Cerebellum (tissue), 4 donors: ENCODE measurements at places on chromosomes 1 and 21. TPM values are rescaled to one million over a fixed set of nuclear protein-coding genes. Genes with fewer than 3 reads are reported as not detected.

GRCh38 chr1:186894415-186894814, 65.7 kb downstream of the PLA2G4A start:
- no peak for DNase-seq

NPR1 gene
- 0.91 TPM for total RNA-seq

ACBD3 gene
- 32.2 TPM for total RNA-seq

GRCh38 chr1:40247655-40248054, at the start of gene TMCO2:
Gene TMCO2, plus strand, starts transcription at chr1:40247937. Its CDS starts 57 bp downstream, at chr1:40247994.
- no peak for DNase-seq

GRCh38 chr21:35796844-35797243, 263.5 kb downstream of the SETD4 start:
- no peak for DNase-seq

DNA sequence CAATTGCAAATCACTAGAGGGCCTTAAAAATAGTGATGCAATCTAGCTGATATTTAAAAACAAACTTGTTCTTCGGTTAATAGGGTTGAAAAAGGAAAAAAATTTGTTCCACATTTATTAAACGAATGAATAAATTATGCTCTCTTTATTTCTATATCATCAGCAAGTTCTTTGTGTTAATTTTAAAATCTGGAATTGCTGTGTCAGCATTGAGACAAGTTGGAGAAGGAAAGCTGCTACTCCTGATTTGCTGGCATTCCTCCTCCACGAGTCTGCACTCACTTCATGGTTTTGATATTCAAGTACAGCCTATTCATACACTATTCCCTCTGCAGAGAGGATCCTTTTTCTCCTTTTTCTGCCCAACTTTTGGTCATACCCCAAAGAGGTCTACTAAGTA, 117.6 kb downstream of the MRPL39 start:
- no peak for DNase-seq

PTPN22 gene
- 0.36 TPM for total RNA-seq

FCRL2 gene
- not detected for total RNA-seq

DNA sequence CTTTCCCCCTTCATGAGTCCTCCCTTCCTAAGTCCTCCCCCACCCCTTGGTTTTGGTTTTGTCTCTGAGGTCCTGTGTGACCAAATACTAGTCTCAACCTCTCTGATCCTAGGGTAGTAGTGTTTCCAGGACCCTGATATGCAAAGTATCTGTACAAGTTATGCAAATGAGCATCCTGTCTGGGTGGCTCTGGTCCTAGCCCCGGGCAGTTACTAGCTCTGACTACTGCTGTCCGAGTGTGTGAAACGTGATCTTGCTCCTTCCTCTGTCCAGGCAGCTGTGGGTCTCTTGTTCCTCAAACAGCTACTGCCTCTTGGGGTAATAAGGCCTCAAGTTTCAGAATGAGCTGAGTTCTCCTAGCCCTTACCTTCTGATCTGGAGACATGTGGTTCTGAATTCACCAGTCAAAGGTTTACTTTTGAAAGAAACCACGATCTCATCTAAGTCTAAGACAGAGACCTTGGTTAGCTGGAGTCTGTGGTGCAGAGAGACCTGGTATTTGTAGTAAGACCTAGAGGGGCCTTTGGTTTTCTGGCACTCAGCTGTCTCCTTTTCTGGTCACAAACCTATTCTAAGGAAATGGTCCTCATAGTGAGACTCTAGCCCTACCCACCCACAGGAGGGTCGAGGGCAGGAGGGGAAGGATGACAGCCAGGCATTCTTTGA, 31.0 kb upstream of the IL19 start:
- no peak for DNase-seq

DNA sequence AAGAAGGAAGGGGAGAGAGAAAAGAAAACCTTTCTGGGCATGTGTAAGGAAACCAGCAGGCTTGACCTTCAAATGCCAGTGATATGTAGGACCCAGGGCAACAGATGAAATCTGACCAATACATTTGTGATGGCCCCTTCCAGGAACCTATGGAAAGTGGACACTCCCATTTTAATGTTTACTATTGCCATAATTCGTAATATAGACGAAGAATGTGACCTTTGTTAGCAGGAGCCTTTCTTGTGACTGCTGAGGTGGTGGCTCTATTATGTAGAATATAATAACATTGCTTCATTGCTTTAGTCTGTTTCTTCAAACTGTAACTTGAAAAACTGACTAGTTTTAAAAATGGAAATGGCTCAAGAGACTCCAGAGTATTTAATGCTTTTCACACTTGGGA, 150.8 kb downstream of the MAGI3 start:
- DNase-seq = no peak

DNA sequence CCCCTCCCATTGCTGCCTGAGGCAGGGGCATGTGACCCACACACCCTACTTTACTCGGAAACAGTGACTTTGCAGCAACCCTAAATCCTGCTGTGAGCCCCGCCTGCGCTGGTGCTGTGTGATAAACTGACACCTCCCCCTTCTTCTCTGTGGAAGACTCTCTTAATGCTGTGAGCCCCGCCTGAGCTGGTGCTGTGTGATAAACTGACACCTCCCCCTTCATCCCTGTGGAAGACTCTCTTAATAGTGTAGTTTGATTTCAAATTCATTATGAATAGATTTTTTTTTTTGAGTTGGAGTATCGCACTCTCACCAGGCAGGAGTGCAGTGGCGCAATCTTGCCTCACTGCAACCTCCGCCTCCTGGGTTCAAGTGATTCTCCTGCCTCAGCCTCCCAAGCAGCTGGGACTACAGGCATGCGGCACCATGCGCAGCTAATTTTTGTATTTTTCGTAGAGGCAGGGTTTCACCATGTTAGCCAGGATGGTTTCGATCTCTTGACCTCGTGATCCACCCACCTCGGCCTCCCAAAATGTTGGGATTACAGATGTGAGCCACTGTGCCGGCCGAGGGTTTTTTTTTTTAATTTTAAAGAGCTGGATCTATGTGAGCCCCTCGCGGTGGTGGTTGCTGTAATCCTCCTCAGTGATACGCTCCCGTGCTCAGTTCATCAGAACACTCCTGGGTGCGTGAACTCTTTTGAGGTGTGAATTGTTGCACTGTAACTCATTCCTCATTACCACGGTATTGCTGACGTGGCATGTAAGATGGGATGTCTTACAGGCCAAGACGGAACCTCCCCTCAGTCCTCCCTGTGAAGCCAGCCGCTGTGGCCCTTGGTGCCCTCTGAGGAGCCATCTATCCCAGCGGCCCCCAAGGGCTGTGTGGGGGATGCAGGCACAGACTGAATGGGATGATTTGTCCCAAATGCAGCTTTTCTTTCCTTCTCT, 60.3 kb downstream of the GALNT2 start:
- no peak for DNase-seq

CAPN9 gene
- not detected for total RNA-seq

- DNase-seq = no peak
Observed at GRCh38 chr1:109527846-109528695, 11.6 kb upstream of the GPR61 start.

F5 gene
- 0.18 TPM for total RNA-seq

VTCN1 gene
- total RNA-seq = 0.36 TPM

CLCA4 gene
- total RNA-seq = not detected

DNA sequence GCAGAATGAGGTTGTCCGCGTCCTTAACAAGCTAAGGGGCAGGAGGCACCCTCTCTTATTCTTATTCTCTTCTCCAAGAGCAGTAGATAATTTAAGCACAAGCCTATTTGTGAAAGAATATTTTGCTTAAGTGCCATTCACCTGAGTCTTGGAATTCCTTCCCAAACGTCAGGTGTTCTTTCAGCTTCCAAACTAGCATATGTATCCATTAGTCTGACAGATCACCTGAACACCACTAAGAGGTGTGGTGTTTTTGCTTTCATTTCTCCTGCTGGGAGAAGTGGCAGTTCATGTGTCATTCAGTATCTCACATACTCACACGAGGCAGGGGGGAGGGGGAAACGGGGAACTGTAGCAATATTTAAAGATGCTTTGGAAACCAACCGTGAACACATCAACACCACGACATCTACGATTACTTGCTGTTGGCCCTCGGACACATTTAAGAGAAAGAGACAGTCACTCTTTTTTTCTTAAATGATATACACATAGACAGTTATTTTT, 45.5 kb upstream of the RBM15 start:
- DNase-seq = no peak

- DNase-seq = peak; percentile 99
Observed at GRCh38 chr1:45686288-45687013, at the start of gene GPBP1L1. Gene GPBP1L1, minus strand, starts transcription at chr1:45686533. Its CDS starts 27,446 bp downstream, at chr1:45659087.

ADORA1 gene
- 19.1 TPM for total RNA-seq

GRCh38 chr1:206826394-206826793, 39.0 kb upstream of the IL20 start:
- DNase-seq = no peak

GRCh38 chr1:92826792-92827191, 5.0 kb upstream of the RPL5 start:
- DNase-seq = no peak

DNA sequence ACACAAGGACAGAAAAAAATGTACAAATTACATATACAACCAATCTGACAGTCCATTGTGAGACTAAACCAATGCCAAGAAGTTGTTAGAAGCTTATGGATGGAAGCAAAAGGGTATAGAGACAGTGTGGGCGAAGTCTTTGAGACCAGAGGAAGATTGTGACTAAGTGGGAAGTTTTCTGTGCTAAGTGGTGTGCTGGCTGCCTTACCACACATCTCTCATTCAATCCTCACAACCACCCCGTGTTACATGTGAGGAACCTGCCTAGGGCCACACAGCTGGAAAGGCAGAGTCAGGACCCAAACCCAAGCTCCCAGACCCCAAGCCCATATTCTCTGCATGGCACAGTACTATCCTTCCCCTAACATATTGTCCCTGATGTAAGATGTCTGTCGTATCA, 53.5 kb upstream of the DUSP10 start:
- no peak for DNase-seq

GRCh38 chr1:88801575-88802208, 89.7 kb downstream of the GTF2B start:
- DNase-seq = no peak

- DNase-seq = no peak
Observed at GRCh38 chr1:89519779-89520358, 4.8 kb upstream of the LRRC8B start.

- DNase-seq = no peak
Observed at GRCh38 chr1:173995475-173995874, 26.7 kb downstream of the RC3H1 start.

DNA sequence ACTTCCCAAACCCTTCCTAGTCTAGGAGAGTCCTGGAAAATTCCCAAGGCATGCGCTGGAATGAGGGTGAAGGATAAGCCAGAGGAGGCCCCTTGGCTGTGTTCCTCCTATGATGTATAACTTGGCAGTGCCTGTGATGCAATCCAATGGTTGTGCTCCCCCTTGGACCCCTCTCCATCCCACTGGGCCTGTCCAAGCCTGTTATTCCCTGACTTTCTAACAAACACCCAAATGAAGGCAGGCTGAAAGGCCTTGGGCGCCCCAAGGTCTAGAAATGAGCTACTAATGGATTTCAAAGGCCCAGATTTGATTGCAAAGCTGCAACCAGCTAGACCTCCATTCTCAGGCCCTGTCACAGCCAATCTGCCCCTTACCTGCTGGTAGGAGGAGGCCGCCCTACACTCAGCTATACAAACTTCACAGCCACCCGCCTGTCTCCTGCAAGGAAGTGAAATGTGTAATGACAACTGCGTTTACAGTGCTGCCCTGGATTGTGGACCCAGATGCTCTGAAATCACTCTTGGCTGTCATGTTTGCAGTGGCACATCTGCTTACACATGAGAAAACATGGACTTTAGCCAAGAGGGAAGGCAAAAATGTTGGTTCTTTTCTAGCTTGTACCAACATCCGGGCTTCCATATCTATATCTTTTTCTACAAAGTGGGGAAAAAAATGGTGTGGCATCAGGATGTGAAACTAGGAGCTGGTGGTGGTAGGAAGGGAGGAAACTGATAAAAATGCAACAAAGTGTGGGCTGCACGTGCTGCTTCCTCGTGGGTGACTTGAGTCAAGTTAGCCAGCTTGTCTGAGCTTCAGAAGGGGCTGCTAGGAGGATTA, 130.4 kb downstream of the TRABD2B start:
- DNase-seq = no peak

MEX3A gene
- total RNA-seq = 49.8 TPM

LIPI gene
- total RNA-seq = not detected

CD34 gene
- 2.8 TPM for total RNA-seq

- DNase-seq = no peak
Observed at GRCh38 chr1:109877317-109877771, 33.3 kb upstream of the CSF1 start.

FNDC5 gene
- 41.5 TPM for total RNA-seq

GRCh38 chr1:61389926-61390845, 307.8 kb downstream of the NFIA start:
- no peak for DNase-seq

- no peak for DNase-seq
Observed at GRCh38 chr1:111756124-111756513, 418 bp downstream of the DDX20 start.

- no peak for DNase-seq
Observed at GRCh38 chr1:61052395-61053225, 29.8 kb upstream of the NFIA start.

GRCh38 chr1:44802306-44803061, 2.3 kb downstream of the PLK3 start:
- no peak for DNase-seq

GRCh38 chr1:76083189-76083588, 8.6 kb downstream of the ST6GALNAC3 start:
- DNase-seq = no peak

- DNase-seq = no peak
Observed at GRCh38 chr1:248824301-248824700, 1.4 kb downstream of the SH3BP5L start.

DNA sequence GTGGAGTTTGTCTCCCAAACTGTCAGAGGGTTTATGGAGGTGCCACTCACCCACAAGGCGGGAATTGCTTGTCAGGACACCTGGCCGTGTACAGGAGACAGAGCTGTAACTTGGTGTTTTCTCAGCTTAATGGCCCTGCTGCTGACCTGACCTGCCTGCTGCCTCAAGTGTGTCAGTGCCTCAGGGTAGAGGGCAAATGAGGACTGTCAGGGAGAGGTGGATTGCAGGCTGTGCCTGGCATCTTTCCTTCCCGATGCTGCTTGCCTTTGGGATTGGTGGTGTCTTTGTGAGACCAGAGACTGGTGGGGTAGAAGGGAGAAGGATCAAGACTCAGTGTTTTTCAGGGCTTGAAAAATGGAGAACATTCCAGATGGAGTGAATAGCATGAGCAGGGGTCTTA, 31.4 kb downstream of the TMEM53 start:
- DNase-seq = no peak
